A549 (cell line): ENCODE measurements at places on chromosomes 16 and 17. TPM values are rescaled to one million over a fixed set of nuclear protein-coding genes. Genes with fewer than 3 reads are reported as not detected.
A peak's percentile ranks its signal among the peaks of the same experiment; 100 is the strongest.

DNA sequence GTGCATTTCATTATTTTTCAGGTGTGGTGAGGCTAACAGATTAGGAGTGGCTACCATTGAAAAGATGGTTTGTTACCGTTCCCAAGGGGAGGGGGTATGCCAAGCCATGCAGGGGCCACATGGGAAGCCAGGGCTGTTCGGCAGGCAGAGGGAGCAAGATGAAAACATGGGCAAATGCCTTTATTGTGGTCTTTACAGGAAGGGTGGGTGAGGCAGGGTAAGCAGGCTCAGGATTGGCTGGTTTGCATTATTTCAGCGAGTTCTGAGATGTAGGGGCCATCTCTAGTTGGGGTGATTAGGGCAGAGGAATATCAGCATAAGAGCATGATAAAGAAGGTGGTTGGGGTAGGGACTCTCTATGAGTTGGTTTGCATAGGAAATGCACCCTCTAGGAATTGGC lies 117.6 kb downstream of the CCT6B start:
- no peak for DNase-seq

The NOS2 gene
- 0.13 to 0.18 TPM (median 0.17 TPM) in 3 replicates for polyA plus RNA-seq

DNA sequence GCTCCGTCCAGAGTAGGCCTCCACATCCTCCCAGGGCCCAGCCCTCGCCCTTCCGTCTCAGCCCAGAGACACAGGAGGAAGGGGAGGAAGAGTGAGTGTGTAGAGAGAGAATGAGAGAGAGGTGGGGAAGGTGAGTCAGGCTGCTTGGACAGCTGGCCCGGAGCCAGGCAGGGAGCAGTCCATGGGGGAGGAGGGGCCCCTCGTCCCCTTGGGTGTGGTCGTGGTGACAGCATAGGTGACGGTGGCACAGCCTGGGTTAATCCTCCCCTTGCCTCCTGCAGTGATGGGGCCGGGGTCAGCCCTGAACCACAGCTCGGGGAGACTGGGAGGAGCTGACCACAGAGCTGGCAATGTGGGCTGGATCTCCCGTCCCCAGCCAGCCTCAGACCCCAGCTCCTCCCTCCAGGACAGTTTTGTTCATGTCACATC lies 36.5 kb downstream of the FA2H start:
- DNase-seq, result peak; percentile 83

DNA sequence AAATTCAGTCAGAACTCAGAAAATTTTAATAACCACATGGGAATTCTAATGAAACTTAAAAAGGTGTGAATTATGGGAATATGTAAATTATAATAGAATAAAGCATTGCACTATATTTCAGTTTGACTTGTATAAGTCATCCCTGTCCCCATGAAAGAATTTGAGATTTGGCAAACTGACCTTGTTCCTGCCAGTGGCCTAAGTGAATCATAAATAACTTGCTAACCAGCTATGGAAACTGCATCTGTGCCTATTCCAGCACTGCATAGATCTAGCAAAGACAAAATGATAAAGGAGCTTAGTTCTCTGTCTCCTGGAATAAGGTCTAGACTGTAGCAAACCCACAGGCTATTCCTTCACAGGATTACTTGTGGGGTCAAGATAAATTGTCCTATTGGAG lies 106.8 kb upstream of the NOG start:
- no peak for DNase-seq

GRCh38 chr16:27977966-27978365 lies 85.5 kb downstream of the GSG1L start:
- DNase-seq, result no peak

GRCh38 chr17:77667478-77667877 lies 291.0 kb upstream of the TNRC6C start:
- DNase-seq, result no peak

DNA sequence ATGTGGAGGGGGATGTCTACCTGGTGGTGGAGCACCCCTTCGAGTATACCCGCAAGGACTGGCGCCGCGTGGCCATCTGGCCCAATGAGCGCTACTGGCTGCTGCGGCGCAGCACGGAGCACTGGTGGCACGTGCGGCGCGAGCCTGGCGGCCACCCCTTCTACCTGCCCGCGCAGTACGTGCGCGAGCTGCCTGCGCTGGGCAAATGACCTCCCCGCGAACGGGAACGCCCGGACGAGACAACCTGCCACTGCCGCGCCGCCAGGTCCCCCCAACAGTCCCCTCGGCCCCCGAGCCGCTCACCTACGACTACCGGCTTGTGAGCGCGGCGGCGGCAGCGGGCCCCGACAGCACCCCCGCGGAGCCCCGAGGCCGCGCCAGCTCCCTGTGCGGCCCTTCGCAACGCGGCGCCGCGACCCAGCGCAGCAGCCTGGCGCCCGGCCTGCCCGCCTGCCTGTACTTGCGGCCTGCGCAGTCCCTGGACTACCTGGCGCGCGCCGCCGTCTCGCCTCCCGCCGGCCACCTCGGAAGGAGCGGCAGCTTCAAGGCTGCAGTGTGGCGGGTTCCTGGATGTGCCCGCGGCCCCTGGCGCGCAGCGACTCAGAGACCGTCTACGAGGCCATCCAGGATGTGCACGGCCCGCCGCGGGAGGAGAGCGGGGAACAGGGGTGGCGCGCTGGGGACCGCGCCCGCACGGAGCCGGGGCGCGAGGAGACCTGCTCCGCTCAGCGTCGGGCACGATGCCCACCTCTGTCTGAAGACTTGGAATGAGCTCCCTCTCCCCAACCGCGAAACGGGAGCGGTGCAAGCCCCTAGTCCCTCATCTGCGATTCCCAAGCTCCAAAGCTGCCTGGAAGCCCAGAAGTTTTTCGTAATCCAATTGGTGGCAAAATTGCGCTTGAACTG lies 48.7 kb upstream of the AMZ2 start:
- peak; percentile 41 for DNase-seq

DNA sequence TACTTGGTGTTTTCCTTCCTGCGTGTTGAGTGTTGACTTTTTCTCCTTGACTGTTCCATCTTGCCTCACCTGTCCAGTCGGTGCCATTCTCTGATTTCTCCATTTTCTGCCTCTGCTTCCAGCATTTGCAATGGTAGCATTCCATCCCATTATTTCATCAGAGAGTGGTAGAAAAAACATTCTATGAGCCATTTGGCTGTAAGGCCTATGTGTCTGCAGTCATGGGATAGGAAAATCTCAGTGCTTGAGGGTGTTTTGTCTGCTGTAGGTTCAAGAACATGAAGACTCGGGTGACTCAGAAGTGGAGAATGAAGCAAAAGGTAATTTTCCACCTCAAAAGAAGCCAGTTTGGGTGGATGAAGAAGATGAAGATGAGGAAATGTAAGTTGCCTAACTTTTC lies 2.7 kb downstream of the UTP18 start:
- no peak for DNase-seq

DNA sequence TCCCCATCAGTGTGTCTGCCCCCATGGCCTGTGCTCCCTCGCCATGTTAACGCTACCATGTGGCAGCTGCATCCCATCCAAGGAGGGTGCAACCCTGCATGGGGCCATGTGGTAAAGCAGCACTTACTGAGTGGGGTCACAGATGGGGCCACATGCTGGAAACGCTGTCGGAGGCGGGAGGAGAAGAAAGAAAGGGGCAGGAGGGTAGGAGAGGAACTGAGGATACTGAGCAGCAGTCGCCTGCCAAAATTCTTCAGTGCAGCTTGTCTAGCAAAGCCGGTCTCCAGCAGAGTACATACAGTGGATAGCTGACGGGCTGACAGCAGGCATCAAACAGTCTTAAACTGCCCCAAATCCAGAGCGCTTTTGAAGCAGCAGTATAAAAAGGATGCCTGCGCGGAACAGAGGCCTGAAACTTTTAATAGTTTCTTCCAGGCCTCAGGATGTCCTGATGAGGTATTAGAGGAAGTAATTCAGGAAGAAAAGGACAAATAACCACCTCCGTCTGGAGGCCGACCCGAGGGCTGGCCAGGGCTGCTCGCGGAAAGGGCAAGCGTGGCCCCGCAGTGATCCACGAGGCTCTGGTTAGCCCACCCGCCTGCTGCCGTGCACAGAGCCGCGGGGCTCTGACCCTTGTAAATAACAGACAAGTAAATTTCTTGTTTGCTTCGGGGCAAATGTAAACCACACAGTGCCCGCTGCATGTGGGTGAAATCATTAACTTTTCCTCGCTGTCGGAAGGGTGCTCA lies 149.0 kb downstream of the CCDC182 start:
- DNase-seq, result no peak

GRCh38 chr17:80191865-80192661 lies 22.2 kb downstream of the CARD14 start:
- DNase-seq, result no peak
